Activated CD8-positive, alpha-beta T cell treated with anti-CD3 and anti-CD28 coated beads for 36 hours (primary cell): ENCODE measurements at places on chromosomes 1 and 21. TPM values are rescaled to one million over a fixed set of nuclear protein-coding genes. Genes with fewer than 3 reads are reported as not detected.

OVAAL gene
- total RNA-seq: not detected

DNA sequence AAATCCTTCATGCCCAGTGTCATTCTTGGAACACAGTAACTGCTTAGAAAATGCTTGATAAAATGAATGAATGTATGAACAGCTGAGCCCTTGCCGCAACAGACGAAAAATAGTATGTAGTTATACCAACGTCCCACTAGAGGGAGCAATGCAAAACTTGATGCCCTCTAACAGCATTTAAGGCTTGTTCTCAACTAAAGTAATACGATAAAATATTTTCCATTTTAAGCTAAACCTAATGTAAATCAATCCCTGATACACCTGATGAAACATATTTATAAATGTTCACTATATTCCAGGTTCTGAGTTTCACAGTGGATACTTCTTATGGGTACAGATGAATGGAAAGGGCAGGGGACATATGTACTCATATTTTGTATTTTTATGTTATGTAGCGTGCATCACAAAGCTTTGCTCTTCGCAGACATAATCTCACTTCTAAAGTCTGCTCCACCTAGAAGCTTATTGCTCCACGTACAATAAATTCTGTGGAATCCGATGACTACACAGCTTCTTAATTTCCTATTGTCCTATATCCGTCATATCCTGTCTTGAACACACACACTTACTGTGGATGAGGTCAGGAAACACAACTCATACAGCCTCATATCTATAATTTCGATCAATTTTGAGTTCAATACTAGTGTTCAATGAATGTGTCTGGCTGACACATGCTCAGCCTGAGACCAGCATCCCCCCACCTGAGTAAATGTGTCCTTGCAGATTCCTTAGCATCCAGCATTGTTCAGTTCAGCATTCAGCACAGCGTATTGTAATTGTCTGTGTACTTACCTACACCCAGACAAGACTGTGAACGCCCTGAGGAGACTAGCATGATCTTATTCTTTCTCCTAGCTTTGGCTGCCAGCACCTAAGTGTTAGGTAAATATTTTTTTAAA, 4.4 kb upstream of the UTP25 start:
- DNase-seq: peak; percentile 33

DNA sequence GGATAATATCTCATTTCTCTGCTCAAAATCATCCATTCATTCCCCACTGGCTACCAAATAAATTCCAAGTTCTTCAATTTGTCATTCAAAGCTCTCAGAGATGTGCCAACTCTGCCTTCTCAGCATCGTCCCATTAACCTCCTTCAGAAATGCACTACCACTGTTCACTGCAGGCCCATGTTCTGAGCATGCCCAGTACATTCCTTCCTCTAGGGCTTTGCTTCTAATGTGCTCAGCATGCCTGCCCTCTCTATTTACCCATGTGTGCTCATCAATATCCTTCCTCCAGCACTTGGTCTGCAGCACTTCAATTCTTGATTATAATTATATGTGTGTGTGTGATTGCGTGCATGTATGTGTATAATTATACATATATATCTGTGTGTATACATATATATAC, 36.1 kb upstream of the RGS8 start:
- DNase-seq: no peak

GRCh38 chr1:10968411-10968826, 44.0 kb upstream of the TARDBP start:
- DNase-seq: no peak

DNA sequence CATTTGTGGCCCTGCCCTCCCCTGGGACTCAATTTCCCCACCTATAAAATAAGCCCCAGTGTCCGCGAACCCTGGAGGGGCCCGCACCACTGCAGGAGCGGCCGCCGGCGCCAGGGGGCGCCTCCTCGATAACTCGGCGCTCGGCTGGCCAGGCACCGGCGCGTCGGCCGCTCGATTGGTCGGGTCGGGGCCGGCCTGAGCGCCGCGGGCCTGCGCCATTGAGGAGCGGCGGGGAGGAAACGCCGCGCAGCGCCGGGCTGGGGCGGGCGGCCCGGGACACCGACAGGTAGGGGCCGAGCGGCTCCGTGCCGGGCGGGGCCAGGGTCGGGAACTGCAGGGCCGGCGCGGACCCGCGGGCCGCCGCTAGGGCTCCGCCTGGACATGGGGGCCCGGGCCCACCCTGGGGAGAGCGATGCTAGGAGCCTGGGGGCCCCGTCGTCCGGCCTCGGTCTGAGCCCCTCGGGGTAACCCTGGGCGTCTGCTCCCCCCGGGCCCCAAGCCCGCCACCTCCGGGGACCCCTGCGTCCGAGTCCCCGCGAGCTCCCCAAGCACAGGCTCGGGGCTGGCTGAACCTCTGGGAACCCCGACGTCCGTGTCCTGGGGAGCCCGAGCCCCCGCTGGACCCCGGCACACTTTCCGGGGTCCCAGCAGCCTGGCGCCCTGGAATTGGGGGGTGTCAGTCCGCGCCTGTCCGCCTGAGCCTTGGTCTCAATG, at the start of gene VPS13D:
VPS13D (plus strand) TSS at position 196 of the 714 bp plus-strand sequence. CDS start 4,237 bp downstream, outside the sequence.
- peak; percentile 89 for DNase-seq

DNA sequence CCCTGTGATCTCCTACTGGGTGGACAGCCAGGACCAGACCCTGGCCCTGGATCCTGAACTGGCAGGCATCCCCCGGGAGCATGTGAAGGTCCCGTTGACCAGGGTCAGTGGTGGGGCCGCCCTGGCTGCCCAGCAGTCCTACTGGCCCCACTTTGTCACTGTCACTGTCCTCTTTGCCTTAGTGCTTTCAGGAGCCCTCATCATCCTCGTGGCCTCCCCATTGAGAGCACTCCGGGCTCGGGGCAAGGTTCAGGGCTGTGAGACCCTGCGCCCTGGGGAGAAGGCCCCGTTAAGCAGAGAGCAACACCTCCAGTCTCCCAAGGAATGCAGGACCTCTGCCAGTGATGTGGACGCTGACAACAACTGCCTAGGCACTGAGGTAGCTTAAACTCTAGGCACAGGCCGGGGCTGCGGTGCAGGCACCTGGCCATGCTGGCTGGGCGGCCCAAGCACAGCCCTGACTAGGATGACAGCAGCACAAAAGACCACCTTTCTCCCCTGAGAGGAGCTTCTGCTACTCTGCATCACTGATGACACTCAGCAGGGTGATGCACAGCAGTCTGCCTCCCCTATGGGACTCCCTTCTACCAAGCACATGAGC, 17.2 kb upstream of the SLC25A44 start:
- no peak for DNase-seq
